ENCODE measurements at places on chromosomes 2 and 18.

DNA sequence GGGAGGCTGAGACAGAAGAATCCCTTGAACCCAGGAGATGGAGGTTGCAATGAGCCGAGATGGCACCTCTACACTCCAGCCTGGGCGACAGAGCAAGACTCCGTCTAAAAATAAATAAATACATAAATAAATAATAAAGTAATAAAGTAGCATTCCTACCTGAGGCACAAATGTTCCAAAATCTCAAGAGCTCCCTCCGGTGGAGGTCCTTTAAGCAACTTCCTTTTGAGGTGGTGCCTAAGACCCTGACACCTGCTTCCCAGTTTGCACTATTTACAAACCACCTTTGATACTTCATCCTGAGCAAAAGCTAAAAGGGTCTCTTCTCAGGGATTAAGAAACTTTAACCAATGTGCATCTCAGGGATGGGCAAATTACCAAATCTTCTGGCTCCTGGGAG lies 505.1 kb downstream of the CNTNAP5 start:
- DNase-seq: no peak

GRCh38 chr2:241976296-241976695 lies 106.8 kb downstream of the RTP5 start:
- no peak for DNase-seq

DNA sequence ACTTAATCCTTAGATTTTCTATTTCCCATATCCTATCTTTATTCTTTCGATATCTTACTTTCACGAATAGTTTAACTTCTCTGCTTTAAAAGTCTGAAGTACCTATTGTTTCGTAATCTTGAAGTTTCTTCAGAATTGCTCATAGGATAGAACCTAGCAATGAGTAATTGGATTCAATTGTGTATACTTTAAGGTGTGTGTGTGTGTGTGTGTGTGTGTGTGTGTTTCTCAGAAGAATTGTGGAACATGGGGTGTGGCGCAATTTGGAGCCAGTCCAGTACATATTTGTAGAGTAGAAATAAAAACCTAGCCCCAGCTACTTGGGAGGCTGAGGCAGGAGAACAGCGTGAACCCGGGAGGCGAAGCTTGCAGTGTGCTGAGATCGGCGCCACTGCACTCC lies 897.6 kb downstream of the BCL11A start:
- DNase-seq: no peak

DNA sequence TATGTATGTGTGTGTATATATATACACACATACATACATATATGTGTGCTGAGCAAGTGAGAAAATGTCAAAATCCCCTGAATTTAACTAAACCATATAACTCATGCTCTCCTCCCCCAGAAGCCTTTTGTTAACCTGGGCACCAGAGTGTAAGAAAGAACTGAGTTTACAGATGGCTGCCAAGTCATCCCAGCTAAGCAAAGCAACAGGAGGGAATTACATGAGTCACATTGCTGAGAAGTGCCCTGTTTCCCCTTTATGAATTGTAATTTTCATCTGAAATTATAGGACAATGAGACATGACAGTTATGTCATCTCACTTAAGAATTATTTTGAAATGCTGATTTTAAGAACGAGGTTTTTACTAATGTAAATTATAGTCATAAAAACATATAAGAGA lies 29.9 kb downstream of the SCN7A start:
- DNase-seq: peak; percentile 2

- DNase-seq: no peak
These were observed 164.0 kb downstream of the HDAC4 start for GRCh38 chr2:239236808-239237205.

GRCh38 chr2:178478439-178479274 lies at the start of gene FKBP7:
FKBP7 (minus strand) TSS chr2:178478600; CDS start chr2:178478499, 101 bp downstream.
- peak; percentile 86 for DNase-seq

Measured in dermis blood vessel endothelial cell (primary cell).